ENCODE measurements at places on chromosomes 5 and 9.

DNA sequence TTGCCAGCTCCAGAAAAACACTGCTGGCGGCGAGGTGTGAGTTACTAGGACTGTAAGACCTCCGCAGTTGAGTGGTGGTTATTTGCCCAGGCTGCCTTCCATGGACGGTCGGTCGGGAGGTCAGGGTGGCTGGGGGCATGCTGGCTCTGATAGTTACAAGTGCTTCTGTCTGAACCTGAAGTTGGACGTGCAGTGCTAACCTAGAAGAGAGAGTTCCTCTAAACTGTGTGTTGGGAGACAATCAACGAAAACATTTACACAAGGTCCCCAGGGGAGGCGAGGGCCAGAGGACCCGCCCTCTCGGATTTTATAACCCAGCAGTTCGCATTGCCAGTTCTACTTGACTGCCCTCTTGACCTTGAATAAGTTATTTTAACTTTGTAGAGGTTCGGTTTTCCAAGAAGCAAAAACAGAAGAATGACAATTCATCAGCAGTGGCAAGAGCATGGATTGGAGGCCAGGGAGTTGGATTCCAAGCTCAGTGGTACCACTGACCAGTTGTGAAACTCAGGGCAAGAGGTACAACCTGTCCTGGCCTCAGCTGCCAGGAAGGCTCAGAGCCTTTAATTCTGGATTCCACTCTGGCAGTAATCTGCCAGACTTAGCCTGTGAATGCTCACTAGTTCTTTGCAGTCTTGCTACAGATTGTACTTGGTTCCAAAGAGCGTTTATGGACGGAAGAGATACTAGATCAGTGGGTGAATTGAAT, 28.7 kb upstream of the PDE8B start:
- DNase-seq: no peak

- DNase-seq: peak; percentile 56
Observed at GRCh38 chr9:95131023-95131943, 186.2 kb downstream of the FANCC start.

DNA sequence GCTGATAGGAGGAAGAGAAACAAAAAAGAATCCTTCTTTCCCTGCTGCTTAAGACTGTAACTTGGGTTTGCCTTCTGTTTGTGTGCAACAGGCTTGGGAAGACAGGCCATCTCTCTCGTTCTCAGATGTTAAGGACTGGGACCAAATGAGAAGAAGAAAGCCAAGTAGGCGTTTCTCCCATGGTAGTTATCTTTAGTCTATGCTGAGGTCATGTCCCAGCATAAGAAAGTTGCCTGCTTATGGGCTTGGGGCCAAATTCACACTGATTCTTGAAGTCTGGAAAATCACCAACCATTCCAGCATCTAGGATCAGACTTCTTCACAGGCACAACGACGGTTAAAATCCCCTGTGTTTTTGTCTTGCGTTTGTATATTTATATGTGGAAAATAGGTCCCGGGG, 44.2 kb upstream of the PALM2AKAP2 start:
- no peak for DNase-seq

DNA sequence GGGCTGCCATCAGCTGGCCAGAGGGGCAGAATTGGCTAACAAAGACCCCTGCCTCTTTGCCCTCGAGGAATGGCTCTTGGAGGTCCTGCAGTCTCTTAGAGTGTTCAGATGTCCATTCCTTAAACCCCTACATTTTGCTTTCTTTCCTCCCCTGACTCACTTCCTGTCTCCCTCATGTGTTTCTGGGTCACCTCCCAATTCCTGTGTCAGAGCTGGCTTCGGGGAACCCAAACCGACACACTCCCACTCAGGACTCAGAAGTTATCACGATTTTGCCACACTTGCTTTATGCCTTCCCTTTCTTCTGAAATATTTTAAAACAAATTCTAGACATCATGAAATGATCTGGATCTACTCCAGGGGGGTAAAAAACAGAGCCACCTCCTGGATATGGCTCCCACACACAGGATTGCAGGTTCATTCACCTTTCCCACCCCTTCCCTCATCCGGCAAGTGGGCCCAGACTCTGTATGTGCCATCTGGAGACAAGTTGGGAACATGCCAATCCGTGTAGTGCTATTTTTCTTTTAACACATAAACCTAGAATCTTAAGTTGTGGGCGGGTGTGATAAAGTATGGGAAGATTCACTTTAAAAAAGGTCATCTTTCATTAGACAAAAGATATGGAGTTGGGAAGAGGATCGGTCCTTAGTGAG, 145.7 kb downstream of the NXNL2 start:
- no peak for DNase-seq

DNA sequence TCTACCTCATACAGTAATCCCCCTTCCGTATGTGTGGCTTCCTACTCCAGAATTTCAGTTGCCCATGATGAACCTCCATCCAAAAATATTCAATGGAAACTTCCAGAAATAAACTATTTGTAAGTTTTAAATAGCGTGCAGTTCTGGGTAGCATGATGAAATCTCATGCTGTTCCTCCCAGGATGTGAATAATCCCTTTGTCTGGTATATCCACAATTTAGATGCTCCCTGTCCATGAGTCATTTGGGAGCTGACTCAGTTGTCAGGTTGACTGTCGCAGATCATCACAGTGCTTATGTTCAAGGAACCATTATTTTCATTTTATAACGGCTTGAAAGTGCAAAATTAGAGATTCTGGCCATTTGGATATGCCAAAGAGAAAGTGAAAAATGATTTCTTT, 290.1 kb upstream of the CDH9 start:
- peak; percentile 90 for DNase-seq

- no peak for DNase-seq
Observed at GRCh38 chr5:143601357-143601756, 197.9 kb upstream of the NR3C1 start.

DNA sequence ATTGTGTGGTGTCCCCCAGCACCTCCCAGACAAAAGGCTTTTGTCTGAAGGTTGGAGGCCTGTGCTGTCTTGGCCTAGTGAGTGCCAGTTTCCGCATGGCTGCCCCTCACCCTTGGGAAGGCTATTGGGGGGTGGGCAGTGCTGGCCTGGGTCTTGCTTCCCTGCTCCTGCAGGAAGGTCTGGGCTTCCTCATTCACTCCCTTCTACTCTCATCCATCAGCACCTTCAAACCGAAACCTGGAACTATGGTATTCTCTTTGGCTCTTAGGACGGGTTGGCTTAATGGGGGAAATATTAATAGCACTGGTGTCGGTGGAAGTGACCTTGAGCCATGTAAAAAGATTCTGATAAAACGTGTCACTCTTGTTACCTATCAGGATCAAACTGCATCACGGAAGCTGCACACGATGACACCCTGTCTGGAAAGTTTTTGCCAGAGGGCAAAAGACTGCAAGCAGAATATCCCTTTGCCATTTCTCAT, 34.0 kb upstream of the GLRX start:
- no peak for DNase-seq
